Renal cortex interstitium (tissue), 15 donors: ENCODE measurements at places on chromosomes 1 and 21.

DNA sequence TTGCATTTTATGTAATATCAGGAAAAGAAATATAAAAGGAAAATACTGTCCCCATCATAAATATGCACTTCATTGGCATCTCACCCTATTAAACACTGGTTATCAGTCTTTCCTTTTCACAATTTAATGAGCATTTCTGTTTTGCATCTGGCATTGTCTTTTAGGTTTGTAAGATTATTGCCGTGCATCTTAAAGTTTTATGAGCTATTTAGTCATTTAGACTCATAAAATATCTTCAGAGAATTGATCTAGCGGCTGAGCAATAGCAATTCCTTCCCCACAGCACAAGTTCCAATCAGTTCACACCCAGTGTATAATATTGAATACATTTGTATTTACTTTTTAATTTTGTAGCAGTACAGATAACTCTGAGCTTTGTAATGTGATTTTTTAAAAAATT, 112.3 kb upstream of the C1orf105 start:
- no peak for DNase-seq

DNA sequence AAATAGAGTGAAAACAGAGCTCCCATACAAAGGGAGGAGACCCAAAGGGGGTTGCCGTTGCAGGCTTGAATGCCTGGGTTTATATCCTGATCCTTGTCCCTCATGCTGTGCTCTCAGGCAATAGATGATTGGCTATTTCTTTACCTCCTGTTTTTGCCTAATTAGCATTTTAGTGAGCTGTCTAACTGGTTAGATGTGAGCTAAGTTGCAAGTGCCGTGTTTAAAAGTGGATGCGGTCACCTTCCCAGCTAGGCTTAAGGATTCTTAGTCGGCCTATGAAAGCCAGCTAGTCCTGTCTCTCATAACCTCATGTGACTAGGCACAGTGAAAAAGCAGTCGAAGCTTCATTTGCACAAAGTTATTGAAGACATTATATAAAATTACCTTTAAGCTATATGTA, 356.7 kb upstream of the TMPRSS15 start:
- no peak for DNase-seq

- no peak for DNase-seq
Measured at GRCh38 chr1:234848972-234849649, 239.1 kb upstream of the IRF2BP2 start.

DNA sequence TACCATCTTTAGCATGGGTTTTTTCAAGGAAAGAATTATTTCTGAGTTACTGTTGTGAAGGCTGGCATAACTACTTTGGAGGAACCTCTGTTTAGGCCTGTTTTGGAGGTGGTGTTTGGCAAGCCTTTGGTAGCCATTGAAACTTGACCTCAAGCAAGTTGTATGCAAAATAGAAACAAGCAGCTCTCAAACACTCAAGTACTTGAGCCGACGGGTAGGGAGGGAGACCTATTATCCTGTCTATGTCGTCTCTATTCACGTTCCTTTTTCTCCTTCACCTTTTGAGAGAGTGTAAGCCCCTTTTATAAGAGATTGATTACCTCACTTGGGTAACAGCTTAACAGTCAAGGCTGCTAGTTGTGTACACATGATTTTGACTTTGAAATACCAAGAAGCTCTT, 878.3 kb upstream of the CXADR start:
- no peak for DNase-seq

GRCh38 chr1:39485046-39485803, 6.2 kb upstream of the BMP8A start:
- DNase-seq, result no peak

GRCh38 chr1:43691871-43692815, 15.2 kb upstream of the ST3GAL3 start:
- no peak for DNase-seq

DNA sequence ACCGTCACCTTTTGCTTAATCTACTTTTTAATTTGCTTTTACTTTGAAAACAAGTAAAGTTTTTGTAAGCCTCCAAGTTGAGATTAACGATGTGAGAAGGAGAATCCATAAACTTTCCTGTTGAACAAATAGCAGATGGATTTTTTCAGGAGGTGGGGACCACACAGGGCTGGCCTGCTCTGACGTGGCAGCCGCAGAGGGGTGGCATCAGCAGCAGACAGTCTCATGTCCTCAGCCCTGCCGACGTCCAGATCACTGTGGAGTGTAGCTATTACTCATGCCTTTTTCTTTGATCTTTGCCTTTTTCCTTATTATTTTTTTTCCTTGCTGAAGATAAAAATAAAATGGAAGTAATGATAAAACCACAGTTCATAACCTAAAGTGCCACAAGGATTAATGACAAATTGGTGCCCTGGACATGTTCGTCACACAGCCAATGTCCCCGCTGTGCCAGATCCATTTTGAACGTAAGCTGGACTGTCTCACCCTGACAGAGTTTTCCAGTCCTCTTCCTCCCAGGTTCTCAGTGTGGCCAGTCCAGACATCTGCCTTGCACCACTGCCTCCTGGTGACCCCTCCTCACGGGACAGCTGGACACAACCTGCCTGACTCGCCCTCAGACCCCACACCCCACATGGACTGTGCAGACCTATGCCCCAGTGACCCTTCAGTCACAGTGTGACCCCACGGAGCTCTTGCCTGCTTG, 15.4 kb upstream of the ZBTB21 start:
- no peak for DNase-seq

DNA sequence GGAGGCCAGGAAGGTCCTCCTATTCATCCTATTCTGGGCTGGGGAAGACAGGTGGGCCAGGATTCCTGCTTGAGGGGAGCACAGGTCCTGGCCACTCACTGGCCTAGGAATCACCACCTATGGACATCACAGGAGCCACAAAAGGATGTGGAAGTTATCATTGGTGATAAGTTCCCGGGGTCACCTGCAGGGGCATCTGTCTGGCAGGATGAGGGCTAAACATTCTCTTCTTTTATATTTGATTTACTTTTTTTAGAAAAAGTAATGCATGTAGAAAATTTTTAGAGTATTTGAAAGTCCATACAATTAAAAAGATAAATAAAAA, 33.2 kb upstream of the KIAA0040 start:
- no peak for DNase-seq

- no peak for DNase-seq
Measured at GRCh38 chr1:172946814-172947507, 103.8 kb downstream of the TNFSF18 start.

GRCh38 chr1:37999430-38000232, 5.7 kb downstream of the FHL3 start:
- DNase-seq, result peak; percentile 77

- DNase-seq, result no peak
Measured at GRCh38 chr1:172108161-172108893, 267.0 kb downstream of the DNM3 start.

- DNase-seq, result no peak
Measured at GRCh38 chr1:43856188-43856587, 77.4 kb upstream of the ARTN start.

DNA sequence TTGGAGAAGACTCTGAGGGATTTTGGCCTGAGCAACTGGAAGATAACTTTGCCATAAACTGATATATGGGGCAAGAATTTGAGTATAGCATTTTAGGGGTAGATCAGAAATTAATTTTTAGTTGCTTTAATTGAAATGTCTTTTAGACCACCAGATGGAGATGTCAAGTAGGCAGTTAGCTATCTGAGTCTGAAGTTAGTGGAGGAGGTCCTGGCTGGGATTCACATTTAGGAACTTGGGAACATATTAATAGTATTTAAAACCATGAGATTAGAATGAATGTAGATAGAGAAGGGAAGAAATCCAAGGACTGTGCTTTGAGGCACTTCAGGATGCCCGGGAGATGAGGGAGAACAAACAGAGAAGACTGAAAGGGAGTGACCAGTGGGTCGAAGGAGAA, 32.6 kb downstream of the SLC44A3 start:
- DNase-seq, result no peak

DNA sequence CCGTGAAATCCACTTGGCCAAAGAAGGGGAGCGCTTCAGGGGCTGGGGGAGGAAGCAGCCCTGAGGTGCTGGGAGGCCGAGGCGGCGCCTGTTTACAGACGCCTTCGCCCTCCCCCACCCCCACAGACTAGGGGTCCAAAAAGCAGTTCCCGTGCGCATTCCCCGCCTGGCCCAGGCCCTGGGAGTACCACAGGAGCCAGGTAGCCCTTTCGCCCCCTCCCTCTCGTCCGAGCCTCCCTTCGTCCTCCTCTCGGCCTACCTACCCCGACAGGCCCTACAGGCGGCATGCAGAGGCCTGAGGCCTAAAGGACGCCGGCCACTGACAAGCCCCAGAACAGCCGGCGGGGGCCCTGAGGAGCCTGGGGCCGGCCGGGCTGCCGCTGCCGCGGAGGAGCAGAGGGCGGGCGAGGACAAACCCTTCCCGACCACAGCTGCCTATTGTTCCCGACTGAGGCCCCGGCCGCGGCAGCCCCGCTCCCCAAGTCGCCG, 522 bp downstream of the RC3H1 start:
- DNase-seq, result peak; percentile 46

- no peak for DNase-seq
Measured at GRCh38 chr1:8625981-8626898, 191.2 kb downstream of the RERE start.

GRCh38 chr1:243946946-243947345, 96.9 kb upstream of the AKT3 start:
- DNase-seq, result no peak

DNA sequence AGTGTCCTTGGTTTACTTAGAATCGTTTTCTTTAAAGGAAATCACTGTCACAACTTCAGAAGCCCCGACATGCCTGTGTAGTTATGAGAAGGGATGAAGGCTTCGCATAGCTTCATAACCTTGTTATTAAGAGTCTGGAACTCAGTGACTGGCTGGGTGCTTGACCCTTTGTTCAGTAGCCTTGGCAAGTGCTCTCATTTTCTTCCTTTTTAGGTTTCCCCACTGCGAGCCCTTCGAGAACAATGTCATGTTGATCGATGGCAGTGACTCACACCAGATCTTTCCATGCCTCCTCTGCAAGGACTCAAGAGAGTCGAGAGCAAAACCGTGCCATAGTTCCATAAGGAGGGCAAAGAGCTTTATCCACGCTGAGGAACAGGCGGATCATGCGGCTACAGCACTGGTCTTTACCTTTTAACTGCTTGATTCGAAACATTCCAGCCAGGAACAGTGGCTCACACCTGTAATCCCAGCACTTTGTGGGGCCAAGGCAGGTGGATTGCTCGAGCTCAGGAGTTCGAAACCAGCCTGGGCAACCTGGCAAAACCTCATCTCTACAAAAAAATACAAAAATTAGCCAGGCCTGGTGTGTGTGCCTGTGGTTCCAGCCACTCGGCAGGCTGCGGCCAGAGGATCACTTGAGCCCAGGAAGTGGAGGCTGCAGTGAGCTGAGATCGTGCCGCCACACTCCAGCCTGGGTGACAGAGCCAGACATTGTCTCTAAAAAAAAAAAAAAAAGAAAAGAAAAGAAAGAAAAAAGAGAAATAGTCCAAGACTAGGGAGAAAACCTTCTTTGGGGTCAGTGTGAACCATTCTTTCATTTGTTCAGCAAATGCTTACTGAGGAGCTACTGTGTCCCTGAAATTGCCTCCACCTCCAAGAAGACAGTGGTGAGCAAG, 95.4 kb upstream of the ERRFI1 start:
- no peak for DNase-seq

GRCh38 chr1:61353797-61354406, 271.5 kb downstream of the NFIA start:
- DNase-seq, result no peak

DNA sequence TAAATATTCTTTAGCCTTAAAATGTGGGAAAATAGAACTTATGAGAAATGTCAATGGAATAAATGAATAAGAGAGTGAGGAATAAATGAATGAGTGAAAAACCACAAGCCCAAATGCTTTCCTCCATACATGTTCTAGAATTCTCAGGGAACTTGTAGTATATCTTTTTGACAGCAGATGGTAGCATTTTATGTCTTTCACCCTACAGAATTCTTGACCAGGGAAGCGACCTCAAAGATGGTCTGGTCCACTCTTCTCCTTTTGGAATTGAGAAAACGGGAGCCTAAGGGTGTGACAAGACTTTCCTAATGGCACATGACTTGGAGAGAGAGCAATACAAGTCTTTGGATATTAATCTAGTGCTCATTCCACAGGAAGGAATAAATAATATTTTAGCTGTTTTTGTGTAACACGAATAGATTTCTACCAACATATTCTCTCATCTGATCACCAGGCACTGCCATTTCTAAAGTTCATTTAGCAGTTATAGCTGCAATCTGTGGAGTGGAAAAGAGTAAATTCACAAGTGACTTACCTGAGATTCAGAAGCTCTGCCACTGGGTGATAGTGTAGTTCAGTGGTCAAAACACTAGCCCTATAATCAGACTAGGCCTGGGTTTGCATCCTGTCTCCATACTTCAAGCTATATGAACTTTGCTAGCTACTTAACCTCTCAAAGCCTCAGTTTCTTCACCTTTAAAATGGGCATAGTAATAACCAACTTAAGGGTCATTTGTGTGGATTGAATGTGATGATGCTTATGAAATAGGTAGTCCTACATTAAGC, 15.0 kb upstream of the F5 start:
- no peak for DNase-seq

GRCh38 chr21:22743085-22743484, 1744.9 kb downstream of the NCAM2 start:
- DNase-seq, result no peak

- no peak for DNase-seq
Measured at GRCh38 chr1:155125511-155125945, 2.1 kb upstream of the EFNA1 start.

GRCh38 chr1:107105914-107106313, 34.9 kb upstream of the NTNG1 start:
- DNase-seq, result no peak

DNA sequence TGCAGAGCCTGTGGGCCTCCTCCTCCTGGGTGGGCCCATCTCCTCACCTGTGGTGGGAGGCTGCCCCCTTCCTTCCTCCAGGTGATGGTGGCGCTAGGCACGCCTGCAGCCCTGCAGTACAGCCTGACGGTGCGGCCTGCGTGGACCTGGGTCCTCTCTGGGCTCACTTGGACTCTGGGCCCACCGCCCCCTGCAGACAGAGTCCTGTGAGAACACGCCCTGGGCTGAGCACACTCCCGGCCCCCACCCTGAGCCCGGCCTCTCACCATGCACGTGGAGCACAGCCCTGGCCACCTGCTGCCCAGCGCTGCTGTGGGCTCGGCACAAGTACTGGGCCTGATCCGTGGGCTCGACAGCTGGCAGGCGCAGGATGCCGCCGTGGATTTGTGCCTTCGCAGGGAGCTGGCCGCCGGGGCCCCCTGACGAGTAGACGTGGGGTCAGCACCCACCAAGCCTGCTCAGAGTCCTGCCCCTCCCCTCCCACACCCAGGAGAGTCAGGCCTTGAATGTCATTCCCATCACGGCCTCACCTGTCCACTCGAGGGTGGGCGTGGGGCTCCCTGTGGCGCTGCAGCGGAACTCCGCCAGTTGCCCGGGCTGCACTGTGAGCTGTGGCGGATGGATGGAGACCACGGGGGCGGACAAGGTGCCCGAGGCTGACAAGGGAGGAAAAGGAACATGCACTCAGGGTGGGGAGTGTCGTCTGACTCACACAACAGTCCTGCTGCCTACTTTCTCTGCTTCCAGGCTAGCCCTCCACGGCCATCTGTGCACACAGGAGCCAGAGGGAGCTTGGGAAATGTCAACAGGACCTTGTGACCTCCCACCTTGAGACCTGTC, 43.4 kb downstream of the LDLRAD2 start:
- no peak for DNase-seq
